ENCODE measurements at places on chromosomes 12 and 14.

DNA sequence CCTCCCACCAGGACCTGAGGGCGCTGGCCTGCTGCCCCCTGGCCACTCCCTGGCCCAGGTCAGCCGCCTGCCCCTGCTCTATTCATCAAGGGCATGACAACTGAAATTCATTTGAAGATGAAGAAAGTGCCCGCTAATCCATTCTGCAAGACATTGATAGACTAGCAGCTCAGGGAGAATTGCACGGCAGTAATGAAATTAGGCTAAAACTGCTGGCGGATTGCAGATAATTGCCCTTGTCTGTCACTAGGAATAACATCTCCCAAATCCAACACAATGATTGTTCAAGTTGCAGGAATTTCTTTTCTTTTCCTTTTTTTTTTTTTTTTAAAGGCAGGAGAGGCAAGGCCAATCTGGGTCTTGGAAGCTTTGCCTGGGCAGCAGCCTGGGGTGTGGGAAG, 44.5 kb downstream of the MVK start:
- no peak for DNase-seq

GRCh38 chr14:105933238-105933637, 406.9 kb downstream of the TMEM121 start:
- DNase-seq = no peak

DNA sequence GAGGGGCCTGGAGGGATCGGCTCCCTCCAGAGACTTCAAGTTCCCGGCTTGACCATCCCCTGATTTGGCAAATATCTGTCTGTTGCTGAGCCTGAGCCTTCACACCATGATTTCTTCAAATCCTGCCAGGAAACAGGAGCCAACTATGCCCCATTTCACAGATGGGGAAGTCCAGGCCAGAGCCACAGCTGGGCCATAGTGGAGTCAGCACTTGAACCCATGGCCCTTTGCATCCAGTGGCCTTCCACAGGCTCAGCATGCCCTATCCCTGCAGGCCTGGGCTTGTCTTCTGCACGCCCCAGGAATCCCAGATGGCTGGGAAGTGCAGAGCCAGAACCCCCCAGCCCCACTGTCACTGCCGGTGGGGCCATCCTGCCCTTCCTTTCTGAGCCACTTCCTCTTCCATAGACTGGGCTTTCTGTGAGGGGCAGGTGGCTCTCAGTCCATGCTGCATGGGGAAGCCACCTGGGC, 44.9 kb downstream of the CYP46A1 start:
- DNase-seq = no peak

- no peak for DNase-seq
These were observed 69.0 kb upstream of the WSCD2 start for GRCh38 chr12:108060067-108060466.

- DNase-seq = no peak
These were observed 43.6 kb upstream of the ARHGAP5 start for GRCh38 chr14:32033543-32033942.
